ENCODE measurements at places on chromosomes 6 and 20. TPM values are rescaled to one million over a fixed set of nuclear protein-coding genes. Genes with fewer than 3 reads are reported as not detected.

GRCh38 chr20:21498195-21498594 is 15.7 kb downstream of the NKX2-2 start:
- DNase-seq = no peak

DNA sequence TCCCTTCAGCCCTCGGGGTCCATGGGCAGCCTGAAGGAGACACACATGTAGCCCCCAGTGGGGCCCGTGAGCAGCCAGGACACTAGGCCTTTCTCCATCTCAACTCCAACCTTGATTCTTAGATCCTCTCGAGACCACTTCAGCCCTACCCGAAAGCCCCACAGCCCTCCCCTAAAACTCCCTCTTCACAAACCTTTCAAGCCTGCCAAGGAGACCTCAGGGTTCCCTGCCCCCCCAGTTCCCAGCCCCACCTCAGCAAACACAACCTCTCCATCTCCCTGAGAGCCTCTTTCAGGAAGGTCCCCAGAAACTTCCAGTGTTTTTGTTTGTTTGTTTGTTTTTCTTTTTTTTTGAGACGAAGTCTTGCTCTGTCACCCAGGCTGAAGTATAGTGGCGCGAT is 11.1 kb downstream of the COL11A2 start:
- DNase-seq = no peak

GRCh38 chr6:99689916-99690685 is 83.5 kb downstream of the PRDM13 start:
- DNase-seq = no peak

The JAG1 gene
- not detected for total RNA-seq

The PHACTR3 gene
- total RNA-seq = not detected

The TRAPPC3L gene
- not detected for total RNA-seq

The C20orf144 gene
- total RNA-seq = 0.15 TPM

Measured in activated CD4-positive, alpha-beta T cell treated with anti-CD3 and anti-CD28 coated beads, Interleukin-2, amount 10 ng/mL, durations not matched to agents 7 days and 5 days (primary cell).